ENCODE measurements at places on chromosomes 3 and 15.
A peak's percentile ranks its signal among the peaks of the same experiment; 100 is the strongest.

GRCh38 chr3:8565376-8565775, 63.8 kb downstream of the LMCD1 start:
- no peak for DNase-seq

DNA sequence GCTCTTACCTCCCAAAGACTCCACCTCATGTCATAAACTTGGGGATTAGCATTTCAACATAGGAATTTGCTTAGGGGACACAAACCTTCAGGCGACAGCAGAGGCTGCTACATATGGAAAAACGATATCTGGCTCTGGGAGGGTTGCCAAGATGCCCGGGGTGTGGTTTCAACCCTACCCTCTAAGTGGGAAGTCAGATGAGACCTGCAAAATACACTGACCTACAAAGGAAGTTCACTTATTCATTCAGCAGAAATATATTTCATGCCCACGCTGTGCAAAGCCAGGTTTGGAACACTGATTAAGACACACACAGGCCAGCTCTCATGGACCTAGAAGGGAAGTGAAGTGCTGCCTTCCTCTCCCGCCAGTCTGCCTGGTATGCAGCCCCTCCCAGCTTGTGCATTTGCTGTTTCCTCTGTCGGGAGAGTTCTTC, 239.3 kb downstream of the FEZF2 start:
- no peak for DNase-seq

DNA sequence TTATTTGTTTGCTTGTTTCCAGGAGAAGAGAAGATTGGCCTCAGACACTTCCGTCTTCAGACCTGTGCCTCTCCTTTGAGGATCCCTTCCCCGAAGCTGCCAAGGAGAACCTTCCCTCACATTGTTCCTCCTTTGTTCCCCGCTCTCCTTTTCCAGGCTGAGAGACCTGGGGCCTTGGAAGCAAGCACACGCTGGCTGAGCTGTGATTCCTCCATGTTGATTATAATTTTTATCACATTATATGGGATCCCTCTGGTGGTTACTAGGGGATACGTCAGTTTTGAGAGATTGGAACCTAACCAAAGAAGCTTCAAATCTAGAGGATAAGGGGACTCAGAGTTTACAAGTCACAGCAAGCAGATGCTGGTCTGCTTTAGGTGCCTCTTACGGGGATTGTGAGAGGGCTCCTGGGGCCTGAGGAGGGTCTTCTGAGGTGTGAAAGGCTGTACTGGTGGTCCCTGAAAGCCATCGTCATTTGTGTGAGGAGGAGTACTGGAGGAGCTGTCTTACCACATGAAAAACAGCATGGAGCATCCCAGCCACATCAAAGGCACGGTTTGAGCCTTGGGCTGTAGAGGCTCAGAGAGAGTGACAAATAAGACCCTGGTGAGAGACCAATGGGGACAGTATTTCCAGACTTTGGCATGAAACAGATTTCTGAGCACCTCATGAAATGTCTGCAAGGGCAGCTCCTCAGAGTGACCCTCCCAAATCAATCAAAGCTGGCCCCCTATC, 760.1 kb upstream of the CFAP20DC start:
- DNase-seq = no peak

- DNase-seq = no peak
Measured at GRCh38 chr15:40146037-40146436, 14.8 kb upstream of the BUB1B start.

DNA sequence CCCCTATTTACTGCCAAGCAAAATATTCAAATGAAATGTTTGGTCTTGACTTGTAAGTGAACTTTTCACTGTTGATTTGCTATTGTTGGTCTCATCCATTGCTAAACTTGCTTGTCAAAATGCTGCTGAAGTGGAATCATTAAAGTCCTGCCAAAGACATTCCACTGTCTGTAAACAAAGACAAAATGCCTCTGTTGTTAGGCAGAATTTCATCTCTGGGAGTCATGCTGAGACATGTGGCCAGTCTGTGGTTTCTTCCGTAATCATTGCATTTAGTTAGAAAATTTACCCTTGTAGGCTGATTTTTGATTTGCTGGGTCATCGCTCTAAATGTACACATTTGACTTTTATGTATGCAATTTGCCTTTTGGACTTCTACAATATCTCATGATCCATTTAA, 577.7 kb downstream of the MECOM start:
- DNase-seq = no peak

- peak; percentile 3 for DNase-seq
Measured at GRCh38 chr15:92448370-92448769, 54.7 kb downstream of the ST8SIA2 start.

GRCh38 chr15:41783296-41783695, 9.0 kb downstream of the MAPKBP1 start:
- DNase-seq = no peak

DNA sequence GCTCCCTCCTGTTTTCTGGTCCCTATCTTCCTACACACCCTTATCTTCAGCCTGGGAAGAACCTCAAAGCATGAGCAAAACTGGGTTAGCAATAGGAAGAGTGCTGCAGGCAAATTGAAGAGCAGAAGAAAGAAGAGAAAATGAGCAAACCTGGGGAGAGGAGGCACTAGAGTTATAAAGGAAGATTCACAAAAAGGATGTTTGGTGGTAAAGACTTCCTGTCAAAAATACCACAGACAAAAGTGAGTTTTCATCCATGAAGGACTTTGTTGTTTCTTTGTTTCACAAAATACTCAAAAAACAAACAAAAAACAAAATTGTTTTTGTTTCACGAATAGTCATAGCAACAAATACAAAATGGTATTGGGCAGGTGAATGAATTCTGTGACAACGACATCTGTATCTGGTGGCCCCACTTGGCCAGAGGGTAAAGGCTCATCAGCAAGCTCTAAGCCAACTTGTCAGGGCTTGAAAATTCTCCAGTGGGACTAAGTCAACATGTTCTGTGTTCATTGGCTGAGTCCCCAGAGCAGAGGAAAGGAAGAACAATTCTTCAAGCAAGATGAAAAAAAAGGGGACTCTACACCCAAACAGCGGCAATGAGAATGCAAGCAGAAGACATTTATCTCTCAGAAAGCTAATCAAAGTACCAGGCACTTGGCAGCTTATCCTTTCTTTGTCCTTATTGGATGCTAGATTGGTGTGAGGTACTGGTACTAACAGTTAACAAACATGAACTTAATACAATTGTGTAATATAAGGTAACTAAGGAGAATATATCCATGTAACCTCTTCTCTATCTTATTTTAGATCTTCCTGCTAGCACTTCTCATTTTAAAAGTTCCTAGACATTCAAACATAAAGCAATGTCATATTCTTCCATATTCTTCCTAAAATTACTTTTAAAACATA, 9.7 kb downstream of the ATP8B4 start:
- DNase-seq = no peak

DNA sequence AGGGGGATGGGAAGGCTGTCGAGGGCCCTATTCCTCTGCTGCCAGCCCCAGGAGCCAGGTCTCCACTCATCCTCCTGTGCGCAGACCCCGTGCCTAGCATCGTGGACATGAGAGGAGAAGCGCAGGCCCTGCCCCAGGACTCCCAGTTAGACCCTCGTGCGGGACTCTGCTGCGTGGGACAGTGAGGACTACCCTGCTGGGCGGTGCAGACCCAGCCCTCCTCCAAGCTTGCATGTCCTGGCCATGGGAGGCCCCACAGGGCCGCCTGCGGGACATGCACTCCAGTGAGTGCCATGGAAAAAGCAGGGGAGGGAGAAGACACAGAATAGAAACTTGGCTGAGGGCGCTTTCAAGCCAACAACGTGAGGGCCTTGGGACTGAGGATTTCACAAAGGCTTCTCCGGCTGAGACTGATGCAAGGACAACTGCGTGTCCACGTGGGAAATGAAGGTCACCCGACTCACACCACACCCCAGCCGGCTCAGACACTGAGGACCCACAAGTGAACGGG, 62.6 kb upstream of the IQSEC1 start:
- DNase-seq = no peak

- DNase-seq = no peak
Measured at GRCh38 chr3:94036909-94037507, 8.6 kb upstream of the STX19 start.

DNA sequence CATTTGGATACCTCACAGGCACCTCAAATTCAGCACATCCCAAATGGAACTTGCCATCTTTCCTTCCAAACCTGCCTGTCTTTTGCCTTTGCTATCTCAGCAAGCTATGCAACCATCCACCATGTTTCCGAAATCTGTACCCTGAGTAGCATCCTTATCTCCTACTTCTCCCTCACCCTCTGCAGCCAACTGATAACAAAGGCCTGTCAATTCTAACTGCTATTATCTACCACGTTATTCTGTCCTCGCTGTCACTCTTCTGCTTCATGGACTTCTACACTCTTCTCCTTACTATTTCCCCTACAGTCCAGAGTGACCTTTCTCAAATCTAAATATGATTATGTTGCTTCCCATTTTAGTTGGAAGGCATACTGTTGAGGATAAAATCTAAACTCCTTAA, 25.5 kb upstream of the TAFA4 start:
- no peak for DNase-seq

GRCh38 chr3:108241721-108242120, 19.5 kb upstream of the IFT57 start:
- DNase-seq = no peak

- DNase-seq = no peak
Measured at GRCh38 chr3:45552031-45552793, 42.3 kb upstream of the LIMD1 start.

DNA sequence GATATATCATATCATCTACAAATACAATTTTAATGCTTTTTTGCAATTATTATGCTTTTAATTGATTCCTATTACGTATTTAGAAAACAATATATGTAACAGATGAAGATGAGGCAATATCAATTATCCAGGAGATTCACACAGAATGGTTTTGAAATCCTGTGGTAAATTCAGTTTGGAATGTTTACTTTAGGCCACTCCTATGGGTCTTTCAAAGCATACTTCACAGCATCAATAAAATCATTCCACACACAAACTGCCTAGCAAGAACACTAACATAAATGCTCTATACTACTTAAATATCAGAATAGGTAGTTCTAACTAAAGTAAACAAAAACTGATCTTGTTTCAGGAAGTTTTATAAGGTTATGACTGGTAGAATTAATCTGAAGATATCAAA, 90.5 kb downstream of the FAM227B start:
- DNase-seq = no peak

All from SHP77 treated with DMSO at 0.1 percent for 48 hours (cell line).